ENCODE measurements at places on chromosomes 2 and 18.
A peak's percentile ranks its signal among the peaks of the same experiment; 100 is the strongest.

DNA sequence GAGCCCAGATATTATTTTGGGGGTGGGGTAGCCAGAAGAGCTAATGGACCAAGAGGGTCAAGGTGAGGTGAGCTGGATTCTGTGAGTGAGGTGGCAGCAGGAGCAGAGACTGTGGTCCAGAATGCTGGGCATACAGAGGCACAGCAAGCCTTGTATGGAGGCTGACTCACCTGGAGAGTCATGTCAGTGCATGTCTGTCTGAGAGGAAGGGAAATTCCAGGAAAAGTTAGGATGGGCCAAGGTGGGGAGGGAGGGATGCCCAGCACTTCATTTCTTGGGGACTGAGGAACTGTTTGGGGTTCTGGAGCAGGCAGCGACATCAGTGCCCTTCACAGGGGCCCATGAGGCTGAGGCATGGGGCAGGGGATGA, 21.1 kb downstream of the PER2 start:
- peak; percentile 96 for DNase-seq

DNA sequence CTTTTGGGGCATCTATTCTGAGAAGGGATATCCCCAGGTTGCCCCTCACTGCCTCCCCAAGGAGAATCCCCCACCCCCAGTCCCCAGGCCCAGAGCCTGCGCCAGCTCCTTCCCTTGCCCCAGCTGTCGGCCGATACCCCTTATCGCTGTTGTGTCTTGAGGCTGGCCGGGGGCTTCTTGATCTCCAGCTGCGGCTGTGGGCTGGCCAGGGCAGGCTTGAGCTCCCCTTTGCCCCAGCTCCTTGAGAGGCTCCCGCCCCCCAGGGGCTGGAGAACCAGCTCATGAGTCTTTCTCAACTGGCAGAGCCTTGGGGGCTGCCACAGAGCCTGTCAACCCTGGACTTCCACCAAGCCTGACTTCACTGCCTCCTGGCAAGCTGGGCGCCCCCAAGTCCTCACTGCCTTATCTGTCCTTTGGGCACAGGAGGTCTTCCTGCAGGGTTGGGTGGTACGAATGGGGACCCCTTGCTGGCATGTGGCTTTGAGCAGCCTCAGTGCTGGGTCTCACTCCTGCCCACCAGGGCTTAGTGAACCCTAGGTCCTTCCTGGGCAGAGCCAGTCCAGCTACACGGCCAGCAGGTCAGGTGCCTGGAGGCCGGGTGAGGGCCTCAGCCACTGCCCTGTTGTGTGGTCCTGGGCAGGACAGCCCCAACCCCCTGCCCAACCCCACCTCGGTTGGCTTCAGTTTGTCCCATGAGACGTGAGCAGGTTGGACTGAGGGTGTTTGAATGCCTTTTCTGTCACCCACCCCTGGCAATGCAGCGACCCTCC, 29.5 kb downstream of the INHBB start:
- DNase-seq = no peak

DNA sequence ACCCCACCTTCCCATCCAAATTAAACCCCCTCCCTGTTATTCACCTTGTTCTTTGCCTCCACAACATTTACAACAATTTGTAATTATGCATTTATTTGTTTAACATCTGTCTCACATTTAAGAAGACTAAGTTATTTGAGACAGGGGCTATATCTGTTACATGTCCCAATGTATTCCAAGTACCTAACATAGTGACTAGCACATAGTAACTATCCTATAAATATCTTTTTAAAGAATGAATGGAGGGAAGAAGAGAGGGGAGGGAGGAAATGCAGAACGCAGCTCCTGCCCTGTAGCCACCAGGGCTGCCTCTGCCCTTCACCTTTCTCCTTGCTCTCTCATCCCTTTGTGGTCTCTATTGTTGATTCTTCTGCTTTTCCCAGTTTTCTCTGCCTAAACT, 40.6 kb downstream of the HDHD2 start:
- no peak for DNase-seq

DNA sequence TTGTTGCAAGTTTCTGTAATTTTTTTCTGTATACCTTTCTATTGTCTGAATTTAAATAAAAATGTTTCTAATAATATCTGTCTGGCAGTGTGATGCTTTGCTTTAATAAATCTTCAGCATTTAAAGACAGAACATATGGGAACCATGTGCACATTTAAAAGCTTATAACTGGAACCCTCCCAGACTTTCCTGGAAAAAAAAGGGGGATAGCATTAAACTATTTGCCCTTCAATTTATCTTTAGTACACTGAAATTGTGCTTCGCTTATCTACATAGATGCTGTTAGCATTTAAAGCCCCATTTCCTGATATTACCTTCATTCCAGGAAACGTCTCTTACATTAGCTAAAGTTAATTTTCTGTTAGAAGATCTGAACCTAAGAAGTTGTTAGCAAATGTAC, 64.6 kb downstream of the ZC3H6 start:
- no peak for DNase-seq

- no peak for DNase-seq
Measured at GRCh38 chr18:56635007-56635406, 3.4 kb downstream of the TXNL1 start.

- no peak for DNase-seq
Measured at GRCh38 chr2:208017721-208018120, 7.6 kb downstream of the PLEKHM3 start.

GRCh38 chr18:2979871-2980790, 32.8 kb downstream of the LPIN2 start:
- DNase-seq = no peak

DNA sequence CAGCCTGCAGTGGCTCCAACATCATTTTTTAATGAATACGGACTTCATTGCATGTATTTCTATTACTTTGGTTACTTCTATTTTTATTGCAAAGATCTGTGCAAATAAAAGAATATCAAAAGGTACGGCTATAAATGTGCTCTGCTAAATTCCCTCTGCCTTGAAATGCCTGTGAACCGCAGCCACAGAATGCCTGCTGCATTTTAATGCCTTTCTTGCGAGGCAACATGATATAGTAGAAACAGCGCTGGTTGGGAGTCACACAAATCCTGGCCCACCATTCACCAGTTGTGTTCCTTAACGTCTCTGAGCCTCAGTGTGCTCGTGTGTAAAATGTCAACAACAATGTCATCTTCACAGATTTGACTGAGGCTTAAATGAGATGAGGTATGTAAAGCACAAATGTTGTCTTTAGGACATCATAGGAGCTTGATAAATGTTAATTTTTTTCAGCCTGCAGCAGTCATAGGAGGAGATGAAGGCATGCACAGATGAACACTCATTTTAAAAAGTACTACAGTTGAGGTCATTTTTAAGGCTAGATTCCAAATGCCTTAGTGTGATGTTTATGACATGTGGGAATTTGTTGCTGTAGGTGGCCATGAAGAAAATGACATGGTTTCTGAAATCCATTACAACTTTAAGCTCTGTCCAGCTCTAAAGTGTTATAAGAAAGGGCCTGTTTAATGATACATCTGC, 187.6 kb upstream of the NRP2 start:
- DNase-seq = no peak

GRCh38 chr2:9808334-9809063, 34.8 kb upstream of the TAF1B start:
- no peak for DNase-seq

- no peak for DNase-seq
Measured at GRCh38 chr2:15521641-15522181, 39.4 kb downstream of the NBAS start.

- peak; percentile 38 for DNase-seq
Measured at GRCh38 chr2:69436596-69436937, 668 bp downstream of the NFU1 start.

- DNase-seq = no peak
Measured at GRCh38 chr18:45270289-45270771, 344.9 kb upstream of the SLC14A2 start.

Measured in bronchial epithelial cell (primary cell).